Camera-type eye (tissue), 1 donor: ENCODE measurements at places on chromosomes 11 and 22. TPM values are rescaled to one million over a fixed set of nuclear protein-coding genes. Genes with fewer than 3 reads are reported as not detected.

ADM gene
- total RNA-seq, result 115 TPM

GNAZ gene
- 37.5 TPM for total RNA-seq

HBE1 gene
- 1.5 TPM for total RNA-seq

SDHD gene
- total RNA-seq, result 70.3 TPM

RASL10A gene
- total RNA-seq, result 2.9 TPM

PHOX2A gene
- not detected for total RNA-seq

SLC25A18 gene
- 0.71 TPM for total RNA-seq

CD44 gene
- 112 TPM for total RNA-seq

FTH1 gene
- 779 TPM for total RNA-seq

ADM2 gene
- 1.5 TPM for total RNA-seq

MS4A6E gene
- not detected for total RNA-seq

UBQLNL gene
- total RNA-seq, result 1.2 TPM

RPL27A gene
- 436 TPM for total RNA-seq

FAM180B gene
- 1.2 TPM for total RNA-seq

DPAGT1 gene
- 29.1 TPM for total RNA-seq

VPREB1 gene
- 0.66 TPM for total RNA-seq

SLC15A3 gene
- total RNA-seq, result 14.8 TPM

POTEH gene
- not detected for total RNA-seq

EMSY gene
- 63.1 TPM for total RNA-seq

TRPM5 gene
- total RNA-seq, result 0.11 TPM

CABP4 gene
- total RNA-seq, result 6.3 TPM

UPK3A gene
- 0.49 TPM for total RNA-seq

SCN2B gene
- total RNA-seq, result 7.4 TPM

TIMP3 gene
- total RNA-seq, result 237 TPM

OR52I1 gene
- not detected for total RNA-seq

LUZP2 gene
- 24.1 TPM for total RNA-seq

APOBEC3B gene
- 1.8 TPM for total RNA-seq

DGAT2 gene
- total RNA-seq, result 5.2 TPM

KRTAP5-11 gene
- total RNA-seq, result not detected

IL10RA gene
- 4.2 TPM for total RNA-seq

MMP7 gene
- 9.1 TPM for total RNA-seq

CRYBA4 gene
- 3,745 TPM for total RNA-seq

RAG2 gene
- total RNA-seq, result 0.49 TPM

LMO1 gene
- total RNA-seq, result 20.8 TPM

MGAT3 gene
- 12.9 TPM for total RNA-seq

PANX2 gene
- 2.4 TPM for total RNA-seq

GP1BB gene
- 6.6 TPM for total RNA-seq

DBX1 gene
- total RNA-seq, result not detected

KRTAP5-8 gene
- total RNA-seq, result not detected

OR5P2 gene
- total RNA-seq, result not detected

MMP1 gene
- total RNA-seq, result not detected

SHANK2 gene
- 28.9 TPM for total RNA-seq

OR10A2 gene
- total RNA-seq, result 0.22 TPM

NOX4 gene
- 8.2 TPM for total RNA-seq

PIWIL4 gene
- 13.1 TPM for total RNA-seq

OR4D6 gene
- not detected for total RNA-seq

CDON gene
- 192 TPM for total RNA-seq

ALDH3B2 gene
- 0.55 TPM for total RNA-seq

ELF5 gene
- 1.4 TPM for total RNA-seq

YPEL1 gene
- 26.9 TPM for total RNA-seq

CDC45 gene
- 5.6 TPM for total RNA-seq

USP35 gene
- total RNA-seq, result 11.8 TPM

CALCA gene
- total RNA-seq, result not detected

BDNF gene
- 5.2 TPM for total RNA-seq
